ENCODE measurements at places on chromosomes 13 and 19. TPM values are rescaled to one million over a fixed set of nuclear protein-coding genes. Genes with fewer than 3 reads are reported as not detected.
A peak's percentile ranks its signal among the peaks of the same experiment; 100 is the strongest.

The TMEM86B gene
- 1.3 TPM for total RNA-seq

The IPO5 gene
- total RNA-seq: 240 TPM

- no peaks in the 10 kb centered on the region for H3K36me3 ChIP-seq
- peak overlapping the region; percentile 32 for H3K27ac ChIP-seq
- H3K4me1 ChIP-seq: peaks cover 5% of the 10 kb centered on the region
- peak overlapping the region; percentile 78 for H3K4me3 ChIP-seq
- DNase-seq: no peak
- no peaks in the 10 kb centered on the region for H3K27me3 ChIP-seq
Measured at GRCh38 chr19:17302391-17303166, 646 bp downstream of the ABHD8 start.

DNA sequence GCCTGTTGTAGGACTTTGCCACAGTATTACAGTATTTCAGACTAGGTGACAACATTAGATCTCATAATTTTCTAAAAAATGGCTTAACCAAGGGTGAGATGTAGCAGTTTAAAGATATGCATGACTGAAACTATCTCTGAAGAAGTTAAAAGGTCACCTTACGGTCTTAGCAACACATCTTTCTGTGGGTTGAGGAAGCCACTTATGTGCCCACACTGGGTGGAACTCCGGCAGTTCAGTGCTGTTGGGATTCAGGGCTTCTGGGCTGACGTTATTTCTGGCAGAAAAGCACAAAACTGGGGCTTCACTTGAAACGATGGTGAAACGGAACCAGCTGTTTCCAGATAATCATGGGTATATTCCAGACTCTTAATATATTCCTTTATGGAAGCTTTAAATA, 697.3 kb downstream of the PCDH9 start:
- H3K36me3 ChIP-seq: no peaks in the 10 kb centered on the region
- H3K4me3 ChIP-seq: no peak overlapping the region
- H3K4me1 ChIP-seq: no peaks in the 10 kb centered on the region
- no peak for DNase-seq
- H3K27me3 ChIP-seq: no peaks in the 10 kb centered on the region
- no peak overlapping the region for H3K27ac ChIP-seq

DNA sequence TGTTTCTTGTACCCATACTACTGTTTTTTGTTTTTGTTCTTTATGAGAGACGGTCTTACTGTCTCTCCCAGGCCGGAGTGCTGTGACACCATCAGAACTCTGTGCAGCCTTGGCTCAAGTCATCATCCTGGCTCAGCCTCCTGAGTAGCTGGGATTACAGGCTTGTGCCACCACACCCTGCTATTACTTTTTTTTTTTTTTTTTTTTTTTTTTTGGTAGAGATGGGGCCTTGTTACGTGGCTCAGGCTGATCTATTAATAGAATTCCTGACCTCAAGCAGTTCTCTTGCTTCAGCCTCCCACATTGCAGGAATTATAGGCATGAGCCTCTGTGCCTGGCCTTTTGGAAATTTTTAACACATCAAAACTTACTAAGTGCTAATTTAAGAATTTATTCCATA, 2.9 kb upstream of the ZNF304 start:
- no peak overlapping the region for H3K27ac ChIP-seq
- H3K4me1 ChIP-seq: peaks cover 2% of the 10 kb centered on the region
- no peak overlapping the region for H3K4me3 ChIP-seq
- DNase-seq: peak; percentile 27

DNA sequence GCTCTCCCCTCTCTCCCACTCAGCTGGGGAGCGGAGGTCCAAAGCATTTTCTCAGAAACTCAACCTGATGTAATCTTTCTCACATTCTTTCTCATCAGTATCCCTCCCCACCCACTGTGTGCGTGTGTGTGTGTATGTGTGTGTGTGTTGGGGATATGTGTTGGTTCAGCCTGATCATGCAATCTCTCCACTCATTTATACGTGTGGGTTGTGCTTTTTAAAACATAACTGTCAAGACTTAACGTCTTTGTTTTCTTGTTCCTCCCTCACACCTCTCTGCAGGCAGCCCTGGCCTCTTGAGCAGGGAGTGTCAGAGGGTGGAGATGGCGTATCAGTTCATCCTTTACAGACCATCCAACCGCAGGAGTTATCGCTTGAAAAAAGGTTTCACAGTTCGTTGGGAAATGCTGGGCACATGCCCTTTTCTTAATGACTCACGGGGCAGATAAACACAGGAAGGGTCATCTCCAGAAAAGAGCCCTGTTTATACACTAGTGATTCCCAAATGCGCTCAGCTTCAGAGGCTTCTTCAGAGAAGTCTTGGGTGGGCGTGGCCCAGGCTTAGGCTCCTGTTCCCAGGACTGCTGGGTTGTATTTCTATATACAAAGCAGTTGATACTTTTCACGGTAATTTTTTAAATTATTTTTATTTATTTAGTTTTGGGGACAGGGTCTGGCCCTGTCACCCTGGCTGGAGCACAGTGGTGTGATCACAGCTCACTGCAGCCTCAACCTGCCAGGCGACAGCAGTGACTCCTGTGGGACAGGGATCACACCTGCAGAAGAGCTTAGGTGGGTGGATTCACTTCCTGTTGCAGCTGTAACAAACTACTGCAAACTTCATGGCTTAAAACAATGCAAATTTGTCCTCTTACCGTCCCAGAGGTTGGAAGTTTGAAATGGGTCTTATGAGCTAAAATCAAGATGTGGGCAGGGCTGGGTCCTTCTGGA, 60.3 kb downstream of the CCDC70 start:
- H3K27ac ChIP-seq: no peak overlapping the region
- DNase-seq: peak; percentile 8
- H3K4me1 ChIP-seq: no peaks in the 10 kb centered on the region
- no peak overlapping the region for H3K4me3 ChIP-seq
- H3K36me3 ChIP-seq: no peaks in the 10 kb centered on the region

DNA sequence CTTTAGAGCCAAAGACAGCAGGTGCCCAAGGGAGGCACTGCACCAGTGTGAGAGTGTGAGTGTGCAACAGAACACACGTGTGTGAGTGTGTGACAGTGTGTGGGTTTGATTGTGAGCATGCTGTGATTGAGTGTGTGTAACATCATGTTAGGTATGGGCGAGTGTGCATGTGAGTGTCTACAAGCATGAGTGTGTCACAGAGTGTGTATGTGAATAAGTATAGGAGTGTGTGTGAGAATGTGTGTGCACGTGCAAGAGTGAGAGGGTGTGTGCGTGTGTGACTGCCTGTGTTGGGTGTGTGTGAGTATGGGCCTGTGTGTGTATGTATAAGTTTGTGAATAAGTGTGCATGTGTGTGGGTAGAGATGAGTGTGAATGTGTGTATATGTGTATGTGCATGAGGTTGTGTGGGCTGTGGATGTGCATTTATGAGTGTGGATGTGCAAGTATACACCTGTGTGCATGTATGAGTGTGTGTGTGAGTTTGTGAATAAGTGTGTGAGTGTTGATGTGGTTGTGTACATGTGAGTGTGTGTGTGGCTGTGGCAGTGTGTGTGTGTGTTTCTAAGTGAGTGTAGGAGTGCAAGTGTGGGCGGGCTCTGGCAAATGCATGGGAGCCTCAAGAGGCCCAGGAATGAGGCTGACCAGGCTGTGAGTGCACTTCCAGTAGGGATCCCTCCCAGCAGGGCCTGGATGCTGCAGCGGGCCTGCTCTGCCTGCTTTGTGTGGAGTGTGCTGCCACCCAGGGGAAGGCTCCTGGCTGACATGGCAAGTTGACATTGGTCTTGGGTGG, 198.4 kb downstream of the COL4A1 start:
- peak; percentile 86 for DNase-seq
- H3K4me3 ChIP-seq: no peak overlapping the region
- peaks cover 16% of the 10 kb centered on the region for H3K4me1 ChIP-seq

DNA sequence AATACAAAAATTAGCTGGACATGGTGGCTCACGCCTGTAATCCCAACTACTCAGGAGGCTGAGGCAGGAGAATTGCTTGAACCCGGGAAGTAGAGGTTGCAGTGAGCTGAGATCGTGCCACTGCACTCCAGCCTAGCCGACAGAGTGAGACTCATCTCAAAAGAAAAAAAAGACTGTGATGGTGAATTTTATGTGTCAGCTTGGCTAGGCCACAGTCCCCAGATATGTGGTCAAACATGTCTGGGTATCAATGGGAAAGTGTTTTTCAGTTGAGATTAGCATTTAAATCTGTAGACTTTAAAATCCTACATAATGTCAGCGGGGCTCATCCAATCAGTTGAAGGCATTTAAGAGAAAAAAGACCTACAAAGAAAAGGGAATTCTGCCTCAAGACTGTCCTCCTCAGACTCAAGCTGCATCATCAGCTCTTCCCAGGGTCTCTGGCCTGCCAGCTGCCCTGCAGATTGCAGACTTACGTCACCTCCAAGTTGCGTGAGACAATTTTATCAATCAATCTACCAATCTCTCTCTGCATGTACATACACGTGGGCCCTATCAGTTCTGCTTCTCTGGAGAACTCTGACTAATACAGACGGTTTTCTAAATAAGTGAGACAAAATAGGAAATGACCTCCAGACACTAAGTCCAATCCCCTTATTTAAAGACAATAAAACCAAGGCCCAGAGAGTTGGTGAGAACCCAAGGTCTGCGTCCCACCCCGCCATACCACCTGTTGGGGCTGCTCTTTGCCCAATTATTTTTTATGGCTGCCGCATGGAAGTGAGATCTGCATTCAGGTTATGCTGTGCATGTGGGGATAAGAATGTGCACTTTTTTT, 99.2 kb downstream of the ABCC4 start:
- H3K27ac ChIP-seq: no peak overlapping the region
- no peaks in the 10 kb centered on the region for H3K27me3 ChIP-seq
- peak; percentile 80 for DNase-seq
- no peaks in the 10 kb centered on the region for H3K4me1 ChIP-seq

GRCh38 chr13:94169454-94170144, 309.9 kb downstream of the DCT start:
- no peak for DNase-seq
- no peaks in the 10 kb centered on the region for H3K27me3 ChIP-seq
- no peaks in the 10 kb centered on the region for H3K4me1 ChIP-seq

- H3K27ac ChIP-seq: no peak overlapping the region
- no peaks in the 10 kb centered on the region for H3K4me1 ChIP-seq
- no peak for DNase-seq
- peaks cover 4% of the 10 kb centered on the region for H3K27me3 ChIP-seq
- no peak overlapping the region for H3K4me3 ChIP-seq
Measured at GRCh38 chr13:98691360-98691759, 61.1 kb downstream of the SLC15A1 start.

GRCh38 chr13:75467040-75467728, 14.8 kb downstream of the TBC1D4 start:
- H3K36me3 ChIP-seq: no peaks in the 10 kb centered on the region
- no peak overlapping the region for H3K27ac ChIP-seq
- H3K4me1 ChIP-seq: no peaks in the 10 kb centered on the region
- H3K27me3 ChIP-seq: no peaks in the 10 kb centered on the region

DNA sequence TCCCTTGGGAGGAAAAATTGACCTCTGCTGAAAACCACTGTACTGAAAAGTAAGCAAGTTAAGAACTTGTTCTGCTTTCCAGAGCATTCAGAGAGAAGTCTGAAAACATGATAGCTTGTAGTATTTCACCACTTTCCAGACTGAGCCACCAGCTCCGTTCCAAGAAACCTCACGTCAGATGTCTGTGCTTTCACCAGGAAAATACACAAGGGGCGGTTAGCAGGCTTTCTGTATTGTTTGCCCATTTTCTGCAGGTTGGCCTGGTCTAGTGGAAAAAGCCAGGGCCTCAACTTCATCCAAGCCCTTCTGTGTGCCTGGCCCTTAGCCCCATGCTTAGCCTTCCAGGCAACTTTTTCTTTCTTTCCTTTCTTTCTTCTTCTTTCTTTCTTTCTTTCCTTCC, 36.4 kb downstream of the RXFP2 start:
- no peak overlapping the region for H3K4me3 ChIP-seq
- H3K27me3 ChIP-seq: no peaks in the 10 kb centered on the region
- no peak for DNase-seq

DNA sequence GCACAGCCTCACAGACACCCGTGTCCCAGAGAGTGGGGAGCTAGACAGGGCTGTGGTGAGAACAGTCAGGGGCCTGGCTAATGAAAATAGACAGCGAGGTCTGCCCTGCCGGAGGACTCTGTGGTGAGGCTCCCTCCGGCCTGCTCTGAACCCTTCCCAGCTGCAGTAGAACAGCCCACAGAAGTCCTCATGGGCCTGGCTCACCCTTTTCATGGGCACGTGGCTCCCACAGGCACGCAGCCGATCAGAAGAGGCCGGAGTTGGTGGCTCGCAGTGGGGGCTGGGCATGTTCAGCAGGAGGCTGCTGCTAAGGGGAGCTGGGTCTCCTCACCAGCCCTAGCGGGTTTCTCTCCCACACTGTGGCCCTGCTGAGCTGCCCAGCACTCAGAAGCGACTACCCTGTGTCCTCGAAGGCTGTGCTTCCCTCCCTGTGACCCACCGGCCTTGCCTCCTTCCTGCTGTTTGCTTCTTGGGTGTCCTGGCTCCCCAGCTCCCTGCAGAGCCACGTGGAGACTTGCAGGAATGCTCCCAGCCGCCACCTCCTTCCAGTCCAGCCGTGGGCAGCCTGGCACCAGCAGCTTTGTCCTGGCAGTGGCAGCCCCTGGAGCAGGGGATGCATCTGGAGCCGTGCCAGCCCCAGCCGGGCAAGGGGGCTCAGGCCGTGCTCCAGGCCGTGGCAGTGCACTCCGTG, 138.7 kb downstream of the KDM4B start:
- peaks cover 2% of the 10 kb centered on the region for H3K36me3 ChIP-seq
- H3K27ac ChIP-seq: no peak overlapping the region
- no peaks in the 10 kb centered on the region for H3K27me3 ChIP-seq
- no peaks in the 10 kb centered on the region for H3K4me1 ChIP-seq
- DNase-seq: no peak

DNA sequence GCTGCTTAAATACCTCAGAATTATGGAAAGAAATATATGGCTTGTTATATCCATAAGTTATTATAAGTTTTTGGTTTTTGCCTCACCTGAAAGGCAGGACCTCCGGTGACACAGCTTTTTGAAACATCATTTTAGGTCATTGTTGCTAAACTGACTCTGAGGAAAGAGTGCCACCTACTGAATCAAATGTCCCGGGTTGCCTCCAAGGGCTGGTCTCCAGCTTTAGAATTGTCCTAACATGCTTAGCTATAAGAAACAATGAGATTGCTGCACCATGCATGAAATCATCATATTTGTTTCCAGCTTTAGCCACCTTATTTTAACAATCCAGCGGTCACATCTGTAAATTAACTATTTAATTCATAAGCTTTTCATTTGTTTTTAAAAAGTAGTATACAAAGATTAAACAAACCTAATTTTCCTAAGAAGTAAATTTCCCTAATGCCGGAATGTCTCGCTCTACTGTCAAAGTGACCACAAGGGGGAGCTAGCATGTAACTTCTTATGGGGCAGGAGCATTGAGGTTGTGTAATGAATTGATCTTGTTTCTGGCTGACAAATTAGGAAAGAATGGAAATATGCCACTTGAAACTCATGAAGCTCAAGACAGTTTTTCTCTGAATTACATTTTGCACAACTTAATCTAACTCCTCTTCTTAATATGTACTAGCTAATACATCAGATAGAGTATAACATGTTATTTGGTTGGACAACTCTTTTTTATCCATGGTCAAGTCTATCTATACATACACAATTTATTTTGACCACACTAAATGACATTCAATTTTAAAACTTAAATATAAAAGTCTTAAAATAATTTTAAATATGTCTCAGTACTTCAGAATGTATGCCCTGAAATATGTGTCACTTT, 6.7 kb upstream of the PCDH17 start:
- peak; percentile 58 for DNase-seq
- no peaks in the 10 kb centered on the region for H3K4me1 ChIP-seq
- no peaks in the 10 kb centered on the region for H3K27me3 ChIP-seq
- H3K36me3 ChIP-seq: no peaks in the 10 kb centered on the region
- H3K27ac ChIP-seq: no peak overlapping the region

Data from fibroblast of lung (primary cell).